ENCODE measurements at places on chromosomes 7 and 10. TPM values are rescaled to one million over a fixed set of nuclear protein-coding genes. Genes with fewer than 3 reads are reported as not detected.

- no peak for DNase-seq
These were observed 47.9 kb upstream of the CCDC6 start for GRCh38 chr10:59954296-59954695.

The SH2D4B gene
- total RNA-seq = not detected

DNA sequence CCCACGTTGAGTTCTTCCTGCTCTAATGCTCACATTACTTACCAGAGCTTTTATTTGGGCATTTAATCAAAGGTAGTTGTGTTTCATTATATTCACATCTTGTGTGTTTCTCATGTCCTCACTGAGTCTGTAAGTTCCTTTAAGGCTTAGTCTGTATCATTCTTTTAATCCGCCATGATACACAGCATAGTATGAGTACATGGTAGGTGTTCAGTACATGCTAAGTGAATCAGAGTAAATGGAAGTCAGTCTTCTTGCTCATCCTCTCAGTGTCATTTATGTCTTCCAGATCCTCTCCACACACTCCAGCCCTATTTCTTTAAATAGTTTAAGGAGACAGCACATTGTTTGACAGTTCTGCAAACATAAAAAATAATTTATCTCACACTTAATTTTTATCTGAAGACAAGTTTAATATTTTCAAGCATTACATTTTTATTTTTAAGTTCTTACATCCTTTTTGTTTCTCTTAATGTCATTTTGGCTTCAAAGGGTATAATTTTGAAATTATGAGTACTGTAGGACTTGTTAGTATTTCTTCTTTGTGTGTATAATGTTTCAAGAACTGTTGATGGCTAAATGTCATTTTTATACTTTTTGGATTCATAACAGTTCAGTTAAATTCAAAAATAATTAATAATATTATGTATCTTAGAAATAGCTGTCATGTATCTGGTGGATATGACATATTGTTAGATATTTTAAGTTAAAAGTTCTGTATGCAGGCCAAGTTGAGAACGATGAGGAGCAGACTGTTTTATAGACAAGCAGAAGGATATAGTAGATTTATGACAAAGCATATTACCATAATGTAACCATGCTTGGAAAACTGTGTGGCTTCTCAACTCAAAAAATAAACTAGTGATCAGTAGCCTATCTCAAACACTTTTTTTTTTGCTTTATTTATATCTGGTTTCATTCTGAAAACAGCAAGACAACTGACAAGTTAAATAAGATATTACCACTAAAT is 342.7 kb downstream of the LRMDA start:
- no peak for DNase-seq

DNA sequence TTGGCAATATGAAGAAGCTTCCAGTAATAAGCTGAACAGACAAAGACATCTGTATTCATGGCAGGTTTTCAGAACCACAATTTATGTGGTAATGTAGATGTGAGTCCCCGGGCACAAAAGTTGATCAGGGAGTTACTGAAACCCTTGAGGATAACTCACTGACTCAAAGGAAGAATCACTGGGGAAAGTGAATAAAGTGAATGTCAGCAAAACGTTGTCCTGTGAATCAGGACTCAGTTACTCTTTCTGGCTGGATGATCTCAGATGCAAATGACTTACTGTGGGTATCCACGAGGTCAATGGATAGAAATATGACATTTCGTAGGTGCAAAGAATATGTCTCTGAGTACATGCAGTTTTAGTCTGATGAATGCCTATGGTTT is 172.8 kb upstream of the CTBP2 start:
- no peak for DNase-seq

- peak; percentile 27 for DNase-seq
These were observed 4.8 kb upstream of the POLR1F start for GRCh38 chr7:19713676-19714075.

The CLIP2 gene
- 71.7 TPM for total RNA-seq

DNA sequence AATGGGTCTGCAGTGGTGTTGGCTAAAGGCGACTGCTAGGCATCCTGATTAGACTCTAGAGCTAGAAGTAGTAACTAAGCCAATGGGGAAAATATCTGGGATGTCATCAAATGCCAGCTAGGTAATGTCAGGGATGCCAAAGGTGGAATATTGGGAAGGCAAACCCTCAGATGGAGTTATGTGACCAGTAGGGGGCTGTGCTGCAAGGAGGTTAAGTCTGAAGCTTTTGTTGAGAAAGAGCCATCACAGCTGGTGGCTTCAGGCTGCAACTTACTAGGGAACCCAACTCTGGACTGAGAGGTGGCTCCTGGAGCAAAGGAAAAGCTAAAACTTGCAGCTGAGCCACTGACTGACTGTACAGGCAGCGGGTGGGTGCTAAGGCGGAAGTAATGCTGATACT is 576.9 kb upstream of the GHITM start:
- no peak for DNase-seq
